ENCODE measurements at places on chromosomes 1 and 21. TPM values are rescaled to one million over a fixed set of nuclear protein-coding genes. Genes with fewer than 3 reads are reported as not detected.

Gene C1orf87
- total RNA-seq = 3.5 TPM

Gene PPIAL4G
- total RNA-seq = not detected

GRCh38 chr1:157136133-157136532 is 2.1 kb downstream of the ETV3 start:
- peaks cover 21% of the 10 kb centered on the region for H3K4me1 ChIP-seq
- no peak overlapping the region for H3K4me3 ChIP-seq
- H3K36me3 ChIP-seq = peaks cover 36% of the 10 kb centered on the region
- no peak for DNase-seq
- H3K27me3 ChIP-seq = no peaks in the 10 kb centered on the region

GRCh38 chr1:217561446-217561845 is 69.4 kb downstream of the GPATCH2 start:
- DNase-seq = no peak
- H3K4me3 ChIP-seq = no peak overlapping the region
- no peak overlapping the region for H3K27ac ChIP-seq
- H3K4me1 ChIP-seq = no peaks in the 10 kb centered on the region
- H3K27me3 ChIP-seq = no peaks in the 10 kb centered on the region
- no peaks in the 10 kb centered on the region for H3K36me3 ChIP-seq

- H3K36me3 ChIP-seq = no peaks in the 10 kb centered on the region
- no peak overlapping the region for H3K4me3 ChIP-seq
- H3K27ac ChIP-seq = no peak overlapping the region
These were observed 285.0 kb upstream of the NR5A2 start for GRCh38 chr1:199742547-199742946.

- DNase-seq = no peak
- no peaks in the 10 kb centered on the region for H3K36me3 ChIP-seq
- no peaks in the 10 kb centered on the region for H3K27me3 ChIP-seq
- H3K4me3 ChIP-seq = peak within 1 kb of the TSS; percentile 60
- H3K27ac ChIP-seq = no peak within 1 kb of the TSS
These were observed at the start of gene DENND2D for GRCh38 chr1:111199881-111200801. Gene DENND2D, minus strand, starts transcription at chr1:111200646. Its CDS starts 187 bp downstream, at chr1:111200459.

Gene SLAMF9
- not detected for total RNA-seq

Gene DNMT3L
- total RNA-seq = not detected

DNA sequence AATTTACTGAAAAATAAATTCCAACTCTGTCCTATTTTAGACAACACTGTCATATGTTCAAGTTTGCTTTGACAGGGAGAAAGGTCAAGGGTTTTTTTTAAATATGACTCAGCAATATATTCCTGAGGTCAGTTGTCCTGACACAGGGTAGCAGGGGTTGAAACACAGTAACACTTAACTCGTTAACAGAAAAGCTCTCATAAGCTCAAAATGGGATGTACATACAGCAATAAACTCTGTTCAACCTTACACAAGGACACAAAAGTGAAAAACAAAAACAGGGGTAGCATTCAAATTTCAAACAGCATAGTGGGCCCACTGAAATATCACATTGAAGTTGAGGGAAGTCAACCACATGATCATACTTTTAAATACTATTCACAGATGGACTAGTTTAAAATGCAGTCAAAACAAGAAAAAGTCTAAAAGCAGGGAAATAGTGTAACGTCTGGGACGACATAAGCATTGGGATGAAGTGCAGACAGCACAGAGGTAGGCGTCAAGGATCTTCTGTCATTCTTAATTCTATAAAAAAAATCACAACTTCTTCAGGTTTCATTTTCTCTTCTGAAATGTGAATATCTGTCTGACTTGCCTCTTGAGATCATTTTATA is 89.9 kb downstream of the SLC44A5 start:
- no peaks in the 10 kb centered on the region for H3K27me3 ChIP-seq
- peaks cover 19% of the 10 kb centered on the region for H3K4me1 ChIP-seq
- H3K36me3 ChIP-seq = no peaks in the 10 kb centered on the region
- DNase-seq = no peak

GRCh38 chr1:85022700-85023099 is 25.6 kb downstream of the MCOLN3 start:
- no peak overlapping the region for H3K27ac ChIP-seq
- no peaks in the 10 kb centered on the region for H3K36me3 ChIP-seq
- no peaks in the 10 kb centered on the region for H3K27me3 ChIP-seq
- H3K4me1 ChIP-seq = no peaks in the 10 kb centered on the region
- H3K4me3 ChIP-seq = no peak overlapping the region

- H3K27me3 ChIP-seq = no peaks in the 10 kb centered on the region
- H3K27ac ChIP-seq = peak overlapping the region; percentile 97
- peaks cover 10% of the 10 kb centered on the region for H3K4me1 ChIP-seq
- H3K4me3 ChIP-seq = peak overlapping the region; percentile 1
- H3K36me3 ChIP-seq = no peaks in the 10 kb centered on the region
These were observed 238.5 kb downstream of the LTN1 start for GRCh38 chr21:28754127-28754611.

Gene LCA5L
- 1.2 TPM for total RNA-seq

Gene FCRL6
- not detected for total RNA-seq

Gene C8B
- total RNA-seq = not detected

DNA sequence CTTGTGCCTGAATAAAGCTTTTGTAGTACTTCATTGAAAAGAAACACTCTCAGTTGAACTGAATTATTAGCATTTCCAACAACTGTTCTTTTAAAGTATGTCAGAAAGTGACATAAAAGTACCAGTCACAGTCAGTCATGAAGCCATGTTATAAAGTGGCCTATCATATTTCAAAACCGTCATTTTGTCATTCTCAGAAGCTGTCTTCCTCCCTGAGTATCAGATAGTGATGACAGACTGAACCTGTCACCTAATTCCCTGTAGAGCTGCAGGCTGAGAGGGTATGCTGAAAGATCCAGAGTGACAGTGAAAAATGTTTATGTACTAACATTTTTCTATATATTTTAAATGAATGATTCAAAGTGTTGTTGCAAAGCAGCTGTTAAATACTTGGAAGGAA is 1121.7 kb upstream of the PRMT6 start:
- H3K4me3 ChIP-seq = no peak overlapping the region
- no peak overlapping the region for H3K27ac ChIP-seq
- H3K36me3 ChIP-seq = no peaks in the 10 kb centered on the region
- DNase-seq = no peak

Gene DCDC2B
- not detected for total RNA-seq

Gene RGS4
- 52.0 TPM for total RNA-seq

- DNase-seq = no peak
- no peak overlapping the region for H3K4me3 ChIP-seq
- H3K4me1 ChIP-seq = peaks cover 30% of the 10 kb centered on the region
These were observed 22.9 kb downstream of the OVAAL start for GRCh38 chr1:180581635-180582039.

DNA sequence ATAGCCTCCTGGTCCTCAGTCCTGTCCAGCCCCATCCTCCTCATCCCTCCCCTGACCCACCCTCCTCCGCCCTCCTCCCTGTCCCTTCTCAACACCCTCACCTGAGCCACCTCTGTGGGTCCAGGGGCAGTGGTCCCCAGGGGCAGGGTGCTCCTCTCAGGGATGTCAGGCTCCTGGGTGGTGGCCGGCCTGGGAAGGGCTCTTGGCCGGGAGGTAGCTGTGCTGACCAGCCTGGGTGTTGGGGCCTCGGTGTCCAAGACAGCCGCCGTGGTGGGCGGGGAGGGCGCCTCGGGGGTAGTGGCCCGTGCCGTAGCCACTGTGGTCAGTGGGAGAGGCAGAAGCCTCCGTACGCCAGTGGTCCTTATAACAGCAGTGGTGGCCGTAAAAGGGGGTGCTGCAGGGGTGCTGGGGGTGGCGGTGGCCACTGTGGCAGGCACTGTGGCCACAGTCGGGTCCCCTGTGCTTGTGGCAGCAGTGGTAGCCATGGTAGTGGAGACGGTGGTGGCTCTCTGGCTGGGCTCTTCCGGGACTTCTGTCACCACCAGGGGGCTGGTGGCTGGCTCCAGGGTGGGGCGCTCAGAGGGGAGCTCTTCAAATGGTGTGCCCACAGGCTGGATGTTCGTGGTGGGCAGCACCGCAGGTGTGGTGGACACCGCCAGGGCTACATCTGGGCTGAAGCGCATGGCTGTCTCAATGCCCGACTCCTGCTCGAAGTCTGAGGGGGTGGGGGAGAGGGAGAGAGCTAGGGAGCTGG is 31.9 kb downstream of the SDC3 start:
- H3K27ac ChIP-seq = no peak overlapping the region
- no peaks in the 10 kb centered on the region for H3K27me3 ChIP-seq
- H3K4me1 ChIP-seq = peaks cover 48% of the 10 kb centered on the region
- no peak overlapping the region for H3K4me3 ChIP-seq
- peaks cover 31% of the 10 kb centered on the region for H3K36me3 ChIP-seq

Data from thoracic aorta (tissue), 2 donors.